ENCODE measurements at places on chromosomes 11 and 22.

GRCh38 chr11:2579315-2580060 lies 120.3 kb downstream of the KCNQ1OT1 start:
- DNase-seq, result peak; percentile 1

GRCh38 chr11:36126678-36127077 lies 162.5 kb downstream of the COMMD9 start:
- no peak for DNase-seq

GRCh38 chr11:33021937-33022336 lies 6.3 kb downstream of the DEPDC7 start:
- no peak for DNase-seq

DNA sequence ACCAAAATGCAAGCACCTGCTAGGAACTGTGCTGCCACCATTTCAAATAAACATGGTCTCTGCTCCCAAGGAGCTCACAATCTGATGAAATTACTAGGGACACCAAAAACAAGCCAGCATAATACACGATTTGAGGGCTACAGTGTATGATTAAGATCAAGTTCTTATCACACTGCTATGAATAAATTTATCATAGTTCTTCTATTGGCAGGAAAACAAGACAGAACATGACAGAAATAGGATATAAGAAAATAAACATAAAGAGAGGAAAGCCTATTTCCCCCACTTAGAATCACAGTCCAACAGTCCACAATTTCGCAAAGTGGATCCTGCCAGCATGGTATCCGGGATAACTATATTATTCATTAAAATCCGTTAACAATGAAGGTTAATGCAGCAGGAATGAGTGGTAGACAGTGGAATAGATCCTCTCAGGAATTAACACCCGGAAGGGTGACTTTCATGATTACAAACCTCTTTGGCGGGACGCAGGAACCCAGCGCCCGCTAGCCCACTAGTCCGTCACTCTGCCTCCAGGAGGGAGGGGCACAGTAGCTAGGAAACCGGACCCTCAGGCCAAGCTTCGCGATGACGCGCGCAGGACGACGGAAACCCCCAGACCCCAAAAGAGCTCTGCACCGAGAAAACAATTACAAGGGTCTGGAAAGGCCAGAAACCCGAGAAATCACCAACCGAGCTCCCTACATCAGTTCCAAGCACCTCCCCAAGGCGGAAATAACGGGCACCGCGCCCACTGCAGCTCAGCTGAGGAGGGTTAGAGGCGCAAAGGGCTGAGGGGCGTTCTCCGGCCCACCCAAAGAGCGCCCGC lies 607 bp downstream of the CCDC82 start:
- DNase-seq, result no peak

DNA sequence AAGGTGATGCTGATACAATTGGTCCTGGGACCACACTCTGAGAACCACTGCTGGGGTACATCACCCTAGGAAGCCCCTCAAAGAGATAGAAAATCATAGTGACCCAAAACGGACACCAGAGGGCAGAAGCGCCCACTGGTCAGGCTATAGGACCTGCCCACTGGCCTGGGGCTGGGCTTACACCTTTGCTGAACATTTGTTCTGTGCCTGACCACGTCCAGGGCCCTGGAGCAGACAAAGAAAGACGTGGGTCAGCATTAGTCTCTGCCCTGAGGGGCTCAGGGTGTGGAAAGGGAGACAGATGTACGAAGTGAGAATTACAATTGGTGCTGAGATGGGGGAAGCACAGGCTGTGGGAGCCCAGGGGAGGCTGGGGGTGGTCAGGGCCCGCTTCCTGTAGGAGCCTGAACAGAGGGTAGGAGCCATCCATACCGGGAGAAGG lies 14.4 kb upstream of the SERPINH1 start:
- DNase-seq, result peak; percentile 60

DNA sequence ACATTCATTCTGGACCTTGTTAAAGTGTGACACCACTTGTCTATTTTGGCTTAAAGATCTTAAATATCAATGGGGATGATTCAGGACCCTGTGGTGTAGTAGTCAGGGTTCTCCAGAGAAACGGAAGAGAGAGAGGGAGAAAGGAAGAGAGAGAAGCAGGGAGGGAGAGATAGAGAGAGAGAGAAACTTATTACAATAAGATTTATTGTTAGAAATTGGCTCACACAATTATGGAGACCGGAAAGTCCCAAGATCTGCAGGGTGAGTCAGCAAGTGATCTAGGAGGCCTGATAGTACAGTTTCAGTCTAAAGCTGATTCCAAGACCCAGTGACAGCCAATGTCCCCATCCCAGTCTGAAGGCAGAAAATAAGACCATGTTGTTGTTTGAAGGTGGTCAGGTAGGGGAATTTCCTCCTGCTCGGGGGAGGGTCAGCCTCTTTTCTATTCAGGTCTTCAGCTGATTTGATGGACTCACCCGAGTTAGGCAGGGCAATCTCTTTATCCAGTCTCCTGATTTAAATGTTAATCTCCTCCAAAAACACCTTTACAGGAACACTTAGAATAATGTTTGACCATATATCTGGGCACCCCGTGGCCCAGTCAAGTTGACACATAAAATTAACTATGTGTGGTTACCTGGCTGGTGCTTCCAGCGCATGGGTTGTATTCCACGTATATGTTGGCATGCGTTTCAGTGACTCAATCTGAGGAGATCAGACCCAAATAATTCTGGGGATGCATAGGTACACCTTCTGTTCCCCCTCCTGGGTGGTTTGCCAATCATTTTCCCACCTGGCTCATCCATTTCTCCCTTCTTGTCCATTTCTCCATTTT lies 1350.5 kb downstream of the TBC1D22A start:
- no peak for DNase-seq

DNA sequence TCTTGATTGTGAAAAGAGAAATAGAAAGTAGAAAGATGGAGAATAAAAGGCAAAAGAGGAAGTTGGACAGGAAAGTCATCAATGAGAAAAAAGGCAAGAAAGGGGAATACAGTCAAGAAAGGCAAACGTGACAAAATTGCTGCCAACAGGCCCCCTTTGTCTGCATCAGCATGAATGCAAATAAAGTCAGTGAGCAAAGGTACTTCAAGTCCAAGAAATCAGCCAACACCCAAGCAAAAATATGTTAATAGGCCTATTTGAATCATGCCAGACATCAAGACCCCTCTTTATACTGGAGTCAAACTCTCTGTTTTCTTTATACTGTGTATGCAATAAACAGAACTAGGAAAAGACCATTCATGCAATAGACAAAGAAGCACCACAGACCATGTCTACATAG lies 34.3 kb downstream of the GUCY1A2 start:
- no peak for DNase-seq

DNA sequence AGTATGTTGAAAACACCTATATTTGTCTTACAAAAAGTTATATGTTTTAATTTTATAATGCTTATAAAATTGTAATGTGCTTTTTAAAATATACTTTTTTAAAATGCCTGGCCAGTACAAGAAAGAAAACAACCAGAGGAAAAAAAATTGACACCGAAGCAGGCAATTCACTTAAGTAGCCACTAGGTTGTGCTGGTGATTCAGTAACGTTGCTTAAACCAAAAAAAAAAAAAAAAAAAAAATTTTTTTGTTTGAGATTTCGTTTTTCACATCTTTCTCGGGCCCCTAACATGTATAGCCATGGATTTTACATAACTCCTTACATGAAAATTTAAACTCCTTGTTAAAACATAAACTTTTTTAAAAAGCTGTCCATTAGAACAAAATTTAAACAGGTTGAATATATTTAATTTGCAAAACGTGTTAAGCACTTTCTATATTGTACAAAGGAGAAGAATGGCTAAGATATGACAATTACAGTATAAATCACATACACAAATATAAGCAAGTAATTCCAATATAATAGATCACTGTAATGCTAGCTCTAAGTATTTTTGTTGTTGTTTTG lies 9.2 kb downstream of the OR8B4 start:
- DNase-seq, result no peak

- peak; percentile 57 for DNase-seq
Measured at GRCh38 chr11:37905707-37906417, 1307.8 kb upstream of the RAG2 start.

DNA sequence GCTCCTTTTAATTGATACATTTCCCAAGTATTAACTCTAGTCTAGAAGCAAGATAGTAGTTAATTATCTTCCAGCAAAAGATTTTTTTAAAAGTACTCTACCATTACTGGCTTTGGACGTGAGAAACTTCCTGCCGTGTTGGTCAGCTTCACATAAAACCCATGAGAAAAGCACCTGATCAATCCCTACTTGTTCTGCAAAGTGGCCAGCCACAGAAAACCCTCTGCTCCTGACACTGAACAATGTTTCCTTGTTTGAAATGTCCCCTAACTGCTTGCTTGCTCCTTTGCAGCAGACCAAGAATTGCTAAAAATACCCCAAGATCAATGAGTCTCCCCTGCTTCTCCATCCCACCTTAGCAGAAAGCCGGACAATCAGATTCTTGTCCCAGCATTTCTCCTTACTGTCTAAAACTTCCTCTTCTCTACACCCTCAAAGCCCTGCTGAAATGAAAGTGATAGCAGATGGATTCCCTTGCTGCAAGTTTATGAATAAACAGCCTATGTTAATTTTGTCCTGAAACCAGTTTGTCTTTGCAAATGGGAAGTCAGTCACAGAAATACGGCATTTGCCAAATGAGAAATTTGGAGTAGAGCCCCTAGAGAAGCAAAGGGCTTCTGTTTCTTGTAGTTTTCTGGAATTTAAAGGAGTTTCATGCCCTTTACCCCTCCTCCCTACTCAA lies 207.1 kb upstream of the ARHGAP20 start:
- DNase-seq, result no peak

GRCh38 chr11:122642472-122642922 lies 13.0 kb upstream of the UBASH3B start:
- DNase-seq, result no peak

DNA sequence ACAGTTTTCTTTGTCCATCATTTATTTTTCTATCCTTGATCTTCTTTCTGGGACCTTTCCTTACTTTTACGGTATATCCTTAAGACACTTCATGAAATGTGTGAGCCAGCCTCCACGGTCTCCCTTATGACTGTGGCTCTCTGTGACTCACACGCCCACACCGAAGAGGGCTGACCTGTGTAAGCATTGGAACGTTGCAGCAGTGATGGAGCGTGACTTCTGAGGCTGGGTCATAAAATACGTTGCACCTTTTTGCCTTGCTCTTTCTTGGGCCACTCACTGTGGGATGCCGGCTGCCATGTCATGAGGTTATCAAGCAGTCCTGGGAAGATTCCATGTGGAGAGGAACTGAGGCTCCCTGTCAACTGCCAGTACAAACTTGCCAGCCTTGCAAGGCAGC lies 96.3 kb upstream of the RAB1B start:
- no peak for DNase-seq

DNA sequence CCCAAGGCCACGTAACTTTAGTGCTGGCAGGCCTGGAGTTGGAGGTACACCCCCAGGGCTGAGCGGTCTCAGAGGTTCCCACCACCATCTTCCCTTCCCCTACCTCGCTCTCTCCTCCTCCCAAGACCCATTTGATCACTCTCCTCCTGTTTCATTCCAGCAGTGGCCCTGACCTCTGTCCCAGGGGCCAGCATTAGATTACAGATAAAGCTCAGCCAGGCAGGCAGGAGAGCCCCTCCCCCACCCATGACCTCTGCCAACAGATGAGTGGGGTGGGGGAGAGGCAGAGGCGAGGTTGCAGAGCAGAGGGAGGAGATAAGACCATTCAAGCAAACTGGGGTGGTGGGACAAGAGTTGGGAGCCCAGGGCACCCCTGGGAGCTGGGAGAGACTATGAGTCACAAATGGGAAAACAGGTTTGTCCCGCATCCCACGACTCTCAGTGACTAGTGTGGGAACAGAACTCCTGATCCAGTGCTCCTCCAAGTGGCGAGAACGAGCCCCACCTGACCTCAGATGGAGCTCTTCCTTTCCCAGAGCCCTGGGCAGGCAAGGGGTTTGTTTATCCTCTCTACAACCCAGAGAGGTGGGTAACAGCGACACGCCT lies 367.9 kb downstream of the MN1 start:
- DNase-seq, result peak; percentile 63

DNA sequence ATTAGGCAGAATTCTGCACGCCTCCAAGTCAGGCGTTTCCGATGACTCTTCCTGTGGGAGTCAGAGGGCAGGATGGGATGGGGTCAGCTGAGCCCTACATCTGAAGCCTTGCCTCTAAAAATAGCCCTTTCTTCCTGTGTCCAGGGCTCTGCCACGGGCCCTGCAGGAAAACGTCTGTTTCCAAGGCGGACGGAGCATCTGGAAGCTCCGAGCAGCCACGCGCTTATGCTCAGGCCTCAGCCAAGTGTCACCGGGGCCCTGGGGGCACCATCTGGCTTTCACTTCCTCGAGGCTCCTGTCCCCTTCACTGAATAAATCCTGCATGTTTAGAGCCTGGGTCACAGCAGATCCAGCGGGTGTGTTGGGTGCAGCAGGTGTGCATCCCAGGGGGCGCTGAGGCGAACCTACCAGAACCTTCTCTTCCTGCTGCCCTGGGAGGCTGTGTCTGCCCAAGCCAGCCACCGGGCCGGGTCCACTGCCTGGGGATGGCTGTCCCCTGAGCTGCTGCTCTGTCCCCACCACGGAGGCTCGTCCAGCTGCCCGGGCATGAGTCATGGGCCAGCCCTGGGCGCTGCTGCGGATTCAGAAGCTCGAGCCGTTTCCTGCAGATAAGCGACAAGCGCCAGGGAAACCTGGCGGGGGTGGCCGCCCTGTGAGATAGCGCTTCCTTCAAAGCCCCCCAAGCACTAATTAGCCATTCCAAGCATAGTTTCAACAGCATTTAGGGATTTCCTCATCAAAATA lies 32.0 kb upstream of the LINC01488 start:
- DNase-seq, result peak; percentile 44

DNA sequence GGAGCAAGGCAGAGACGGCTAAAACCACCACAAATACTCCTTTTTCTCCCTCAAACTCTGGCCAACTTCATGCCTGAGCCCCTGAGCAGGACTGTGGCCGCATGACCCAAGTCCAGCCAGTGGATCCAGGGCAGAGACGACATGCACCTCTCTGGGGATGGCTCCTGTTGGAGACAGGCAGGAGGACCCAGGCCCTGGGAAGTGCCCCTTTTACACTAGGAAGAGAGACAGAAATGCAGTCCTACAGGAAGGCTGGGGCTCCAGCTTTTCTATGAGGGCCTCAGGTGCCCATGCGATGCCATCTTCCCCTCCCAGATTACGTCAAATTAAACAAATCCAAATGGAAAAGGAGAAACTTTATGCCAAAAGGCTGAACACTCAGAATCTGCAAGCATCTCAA lies 498.0 kb downstream of the BRD1 start:
- DNase-seq, result no peak

- peak; percentile 47 for DNase-seq
Measured at GRCh38 chr22:26502688-26503561, 9.3 kb downstream of the TFIP11 start.

- no peak for DNase-seq
Measured at GRCh38 chr22:44400763-44401060, 88.0 kb upstream of the SHISAL1 start.

DNA sequence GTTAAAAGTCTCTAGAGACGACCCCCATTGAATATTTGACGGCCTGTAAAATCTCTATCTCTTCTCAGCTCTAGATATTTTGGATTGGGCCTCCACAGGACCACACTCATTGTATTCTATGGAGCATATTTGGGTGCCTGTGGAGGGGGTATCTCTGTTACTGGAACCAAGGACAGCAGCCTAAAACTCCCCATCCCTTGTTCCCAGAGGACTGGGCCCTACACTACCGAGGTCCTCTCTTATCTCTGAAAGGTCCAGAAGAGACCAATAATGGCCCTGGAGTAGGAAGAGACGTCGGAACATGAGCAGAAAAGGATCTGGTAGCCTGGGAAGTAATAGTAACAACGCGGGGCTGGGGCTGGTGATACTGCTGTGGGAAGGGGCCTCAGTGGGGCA lies 542 bp downstream of the HPS4 start:
- no peak for DNase-seq

GRCh38 chr11:2131371-2132236 lies 7.6 kb downstream of the IGF2 start:
- DNase-seq, result no peak

Measured in body of pancreas (tissue), 4 donors.